Urinary bladder (tissue), 4 donors: ENCODE measurements at places on chromosomes 4 and X. TPM values are rescaled to one million over a fixed set of nuclear protein-coding genes. Genes with fewer than 3 reads are reported as not detected.

The PAGE2 gene
- not detected for total RNA-seq

The KIT gene
- total RNA-seq = 26.2 TPM

The PARM1 gene
- total RNA-seq = 139 TPM

The PPBP gene
- total RNA-seq = 6.5 TPM

The ZBTB33 gene
- 28.1 TPM for total RNA-seq
